NCI-H2227 treated with DMSO at 0.1 percent for 48 hours (cell line): ENCODE measurements at places on chromosomes 16 and 17.

DNA sequence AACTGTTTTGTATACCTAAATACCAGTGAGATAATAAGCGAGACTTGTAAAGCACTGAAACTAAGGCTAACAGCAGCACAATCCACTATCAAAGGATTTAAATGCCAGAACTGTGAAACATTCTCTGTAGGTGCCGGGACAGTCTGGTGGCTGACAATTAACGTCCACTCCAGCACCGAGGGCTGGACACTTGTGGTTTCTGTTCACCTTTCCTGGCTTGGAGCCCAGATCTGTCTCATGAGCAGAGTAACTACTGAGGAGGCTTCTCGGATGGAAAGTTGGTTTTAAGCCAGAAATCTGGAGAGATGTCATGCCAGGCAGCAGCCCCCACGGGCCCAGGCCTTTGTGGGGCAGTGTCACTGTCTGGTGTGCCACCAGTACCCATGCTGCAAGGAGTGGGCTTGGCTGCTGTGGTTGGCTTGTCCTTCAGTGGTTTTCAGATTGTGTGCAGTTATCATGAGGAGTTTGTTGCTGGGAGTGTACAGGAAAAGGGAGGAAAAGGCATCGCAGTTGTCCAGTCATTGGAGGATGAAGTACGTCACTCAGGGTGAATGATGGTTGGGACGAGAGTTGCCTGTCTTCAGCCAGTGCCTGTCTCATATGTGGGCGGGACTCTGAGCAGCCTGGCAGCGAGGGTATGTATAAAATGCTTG, 35.5 kb downstream of the UBN1 start:
- DNase-seq: peak; percentile 45

GRCh38 chr17:44053125-44053872, 13.2 kb downstream of the LSM12 start:
- no peak for DNase-seq

DNA sequence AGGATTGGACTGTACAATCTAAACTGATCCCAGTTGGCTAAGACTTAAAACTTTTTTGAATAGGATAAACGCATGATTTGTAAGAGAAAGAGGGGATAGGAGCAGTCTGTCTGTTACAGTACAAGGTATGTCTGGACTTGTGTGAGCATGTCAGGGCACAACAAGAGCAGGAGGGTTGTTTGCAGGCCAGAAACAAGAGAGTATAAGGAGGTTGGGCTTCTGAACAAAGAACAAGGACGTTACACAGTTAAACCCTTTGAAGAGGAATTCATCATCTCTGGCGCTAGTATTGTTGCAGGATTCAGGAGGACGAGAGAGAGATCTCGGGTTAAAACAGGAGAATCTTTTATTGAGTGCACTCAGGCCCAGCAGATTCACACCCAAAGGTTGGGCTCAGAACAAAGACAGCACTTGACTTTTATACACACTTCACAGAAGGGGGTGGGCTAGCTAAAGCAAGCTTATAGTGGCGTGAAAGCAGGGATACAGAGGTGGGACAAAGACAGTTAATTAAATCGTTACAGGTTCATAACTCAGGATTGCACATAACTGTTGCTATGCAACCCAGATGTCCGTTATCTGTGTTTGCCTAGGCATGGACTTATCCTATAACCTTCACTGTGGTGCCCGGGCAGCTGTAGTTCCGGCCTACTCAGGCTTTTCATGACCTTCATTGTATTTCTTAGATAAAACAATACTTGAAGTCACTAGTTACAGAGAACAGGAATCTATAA, 34.3 kb downstream of the SEC14L1 start:
- DNase-seq: peak; percentile 56

DNA sequence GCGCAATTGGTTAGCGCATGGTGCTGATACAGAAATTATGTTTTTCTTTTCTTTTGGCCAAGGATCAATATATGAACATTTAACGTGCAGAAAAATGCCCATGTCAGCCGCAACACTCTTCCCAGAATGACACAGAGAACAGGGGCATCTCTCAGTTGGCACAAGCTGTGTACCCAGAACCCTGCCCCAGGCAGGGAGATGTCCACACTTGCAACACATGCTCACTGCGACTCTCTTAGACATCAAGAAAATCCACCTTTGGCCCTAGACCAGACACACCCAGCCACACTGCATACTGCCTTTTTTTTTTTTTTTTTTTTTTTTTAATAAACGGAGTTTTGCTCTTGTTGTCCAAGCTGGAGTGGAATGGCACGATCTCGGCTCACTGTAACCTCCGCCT, 17.0 kb downstream of the PITPNA start:
- no peak for DNase-seq

GRCh38 chr16:81445966-81446906, 1.6 kb downstream of the CMIP start:
- DNase-seq: no peak

- no peak for DNase-seq
Measured at GRCh38 chr17:27532269-27533263, 76.3 kb downstream of the KSR1 start.

GRCh38 chr17:63911657-63912100, 621 bp upstream of the CSHL1 start:
- DNase-seq: peak; percentile 11

- DNase-seq: no peak
Measured at GRCh38 chr16:52709306-52709705, 162.4 kb upstream of the TOX3 start.

DNA sequence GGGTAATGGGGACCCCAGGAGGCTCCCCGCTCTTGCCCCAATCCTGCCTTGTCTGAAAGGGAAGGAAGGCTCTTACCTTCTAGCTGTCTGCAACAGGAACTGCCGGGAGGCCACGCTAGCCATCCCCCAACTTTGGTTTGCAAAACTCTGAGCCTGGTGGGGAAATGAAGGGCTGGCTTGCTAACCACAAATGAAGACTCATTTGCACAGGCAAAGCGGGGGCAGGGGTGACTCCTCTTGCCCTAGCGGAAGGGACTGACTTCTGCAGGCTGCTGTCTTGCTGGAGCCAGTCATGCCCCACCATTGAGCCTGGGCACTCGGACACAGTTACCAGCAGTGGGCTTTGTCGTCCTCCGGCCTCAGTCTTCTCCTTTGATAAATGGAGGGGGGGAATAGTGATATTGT, 52.6 kb downstream of the PLCG2 start:
- DNase-seq: no peak

DNA sequence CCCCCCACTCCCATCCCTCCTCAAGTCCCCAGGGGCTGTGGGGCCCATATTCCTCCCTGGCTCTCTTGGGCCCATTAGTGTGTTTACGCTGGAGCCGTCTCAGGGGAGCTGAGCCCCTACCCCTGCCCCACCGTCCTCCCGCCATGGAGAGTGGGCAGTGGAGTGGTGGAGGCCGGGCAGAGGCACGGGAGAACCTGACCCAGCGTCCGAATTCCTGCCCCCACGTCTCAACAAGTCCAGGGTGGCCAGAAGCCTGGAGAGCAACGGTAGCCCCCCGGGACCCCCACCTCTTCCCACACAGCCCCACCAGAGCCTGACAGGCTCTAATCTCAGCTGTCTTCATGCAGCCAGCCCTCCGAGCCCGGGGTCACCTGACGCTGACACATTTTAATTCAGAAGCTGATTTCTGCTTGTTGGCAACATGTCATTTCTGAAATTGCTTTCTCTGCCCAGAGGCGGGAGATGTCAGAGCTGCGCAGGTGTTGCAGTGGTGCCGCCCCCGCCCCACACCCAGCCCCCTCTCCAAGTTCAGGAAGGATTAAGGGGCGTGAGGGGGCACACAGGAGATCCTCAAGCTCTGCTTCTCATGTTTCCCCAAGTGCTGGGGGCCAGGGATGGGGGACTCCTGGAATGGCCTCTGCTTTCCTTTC, 32.6 kb downstream of the WNT9B start:
- peak; percentile 83 for DNase-seq

DNA sequence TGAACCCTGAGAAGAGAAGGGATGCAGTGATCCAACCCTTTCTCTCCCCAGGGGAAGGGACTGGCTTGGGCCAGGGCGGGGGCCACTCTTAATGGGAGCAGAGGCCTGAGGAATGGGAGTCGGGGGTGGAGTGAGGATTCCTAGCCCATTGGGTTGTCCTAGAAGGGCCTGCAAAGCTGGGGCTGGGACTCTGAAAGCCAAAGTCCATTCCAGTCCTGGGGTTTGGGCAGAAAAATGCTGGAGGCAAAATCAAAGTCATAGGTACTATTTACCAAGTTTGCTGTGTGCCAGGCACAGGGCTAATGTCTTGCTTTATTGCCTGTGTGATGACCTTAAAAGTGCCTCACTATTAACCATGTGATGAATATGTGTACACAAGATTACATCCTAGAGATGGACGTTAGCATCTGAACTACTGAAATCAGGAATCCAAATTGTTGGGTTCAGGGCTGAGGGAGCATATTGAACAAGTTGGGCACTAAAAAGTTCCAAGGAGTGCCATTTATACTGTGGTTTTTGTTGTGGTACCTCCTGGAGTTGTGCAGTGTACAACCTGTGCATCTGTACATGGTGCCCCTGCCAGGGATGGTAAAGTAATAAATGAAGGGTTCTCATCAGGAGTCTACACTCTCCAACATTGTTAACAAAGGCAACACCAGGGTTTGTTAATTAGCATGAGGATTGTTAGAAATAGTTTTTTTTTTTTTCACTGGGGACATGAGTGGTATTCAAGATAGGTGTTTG, 84.4 kb upstream of the NKD1 start:
- no peak for DNase-seq

DNA sequence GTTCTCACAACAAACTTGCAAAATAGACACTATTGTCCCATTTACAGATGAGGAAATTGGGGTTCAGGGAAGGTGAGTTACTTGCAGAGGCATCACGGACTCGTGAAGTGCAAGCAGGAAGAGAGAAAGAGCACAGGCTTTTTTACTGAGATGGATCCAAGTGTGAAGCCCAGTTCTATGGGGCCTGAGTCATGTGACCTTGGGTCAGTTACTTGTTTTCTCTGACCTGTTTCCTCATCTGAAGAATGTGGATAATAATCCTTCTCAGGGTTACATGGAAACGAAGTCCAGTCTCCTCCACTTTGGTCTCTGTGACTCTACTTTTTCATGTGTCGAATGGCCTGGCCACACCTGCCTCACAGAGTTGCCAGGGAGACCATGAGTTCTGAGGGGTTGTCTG, 134.4 kb downstream of the SPACA3 start:
- no peak for DNase-seq

DNA sequence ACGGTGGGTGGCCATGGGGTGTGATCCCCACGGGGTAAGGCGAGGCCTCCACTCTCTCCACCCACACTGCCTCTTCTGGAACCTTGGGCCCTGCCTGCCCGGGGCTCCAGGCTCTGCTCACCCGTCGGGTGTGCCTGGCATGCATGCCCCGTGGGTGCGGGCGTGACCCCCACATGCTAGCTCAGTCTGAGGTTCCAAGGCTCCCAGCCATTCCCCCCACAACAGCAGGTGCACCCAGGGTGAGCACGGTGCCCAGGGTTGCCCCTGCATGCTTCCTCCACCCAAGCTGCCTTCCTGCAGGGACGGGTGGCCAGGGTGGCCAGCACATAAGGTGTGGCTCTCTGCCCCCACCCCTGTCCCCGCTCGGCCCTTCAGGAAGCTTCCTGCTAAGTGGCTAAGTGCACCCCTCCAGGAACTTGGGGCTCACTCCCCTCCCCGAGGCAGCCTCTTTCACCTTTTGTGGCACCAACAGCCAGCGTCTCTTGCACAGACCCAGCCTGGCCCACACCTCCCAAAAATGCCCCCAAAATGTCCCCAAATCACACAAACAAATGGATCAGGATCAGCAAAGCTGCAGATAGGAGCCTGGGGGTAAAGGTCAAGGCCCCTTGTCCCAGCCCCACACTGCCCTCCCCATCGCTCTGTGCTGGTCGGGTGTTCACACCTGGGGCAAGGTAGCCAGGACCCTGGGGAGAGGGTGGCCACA, 21.4 kb upstream of the PVALEF start:
- no peak for DNase-seq

DNA sequence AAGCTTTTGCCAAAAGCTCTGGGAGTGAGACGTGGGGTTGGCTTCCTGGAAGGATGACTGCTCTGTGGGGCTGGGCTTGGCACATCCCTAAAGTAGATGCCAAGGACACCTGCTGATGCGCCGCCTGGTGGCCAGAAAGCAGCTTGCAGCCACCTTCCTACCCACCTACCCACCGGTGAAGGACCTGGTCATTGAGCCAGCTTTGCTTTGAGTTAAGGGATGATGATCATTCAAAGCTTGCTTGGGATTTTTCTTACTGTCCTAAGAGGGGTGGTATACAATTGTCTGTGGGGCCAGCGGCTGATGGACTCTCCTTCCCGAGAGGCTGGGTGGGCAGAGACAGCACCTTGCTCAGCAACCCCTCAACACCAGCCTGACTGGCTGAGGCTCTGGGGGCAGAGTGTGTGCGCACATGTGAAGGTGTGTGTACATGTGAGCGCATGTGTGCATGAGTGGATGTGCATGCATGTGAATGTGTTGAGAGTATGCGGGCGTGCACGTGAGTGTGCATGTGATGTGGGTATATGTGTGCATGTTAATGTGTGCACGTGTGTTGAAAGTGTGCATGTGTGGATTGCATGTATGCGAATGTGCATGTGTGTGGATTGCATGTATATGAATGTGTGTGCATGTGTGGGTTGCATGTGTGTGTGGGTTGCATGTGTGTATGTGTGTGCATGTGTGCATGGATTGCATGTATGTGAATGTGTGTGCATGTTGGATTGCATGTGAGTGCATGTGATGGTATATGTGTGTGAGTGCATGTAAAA, 18.6 kb downstream of the C1QTNF1 start:
- DNase-seq: no peak

- DNase-seq: no peak
Measured at GRCh38 chr17:63987221-63988126, 10.7 kb upstream of the PRR29 start.

GRCh38 chr17:77666881-77667395, 291.6 kb upstream of the TNRC6C start:
- no peak for DNase-seq

GRCh38 chr16:76409706-76410105, 132.5 kb downstream of the CNTNAP4 start:
- DNase-seq: no peak

DNA sequence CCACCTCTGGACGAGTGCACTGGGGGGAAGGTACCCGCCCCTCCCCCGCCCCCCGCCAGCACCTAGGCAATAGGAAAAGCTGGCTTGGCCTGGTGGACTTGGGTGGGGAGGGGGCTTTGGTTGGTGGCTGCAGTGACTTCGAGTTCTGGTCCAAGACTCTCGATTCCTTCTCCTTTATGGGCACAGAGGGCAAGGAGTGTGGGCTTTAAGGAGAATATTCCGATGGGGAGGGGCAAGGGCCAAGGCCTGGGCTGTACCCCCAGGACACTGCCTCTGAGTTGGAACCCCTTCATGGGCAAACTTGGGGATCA, 409 bp downstream of the ACSF2 start:
- DNase-seq: no peak

DNA sequence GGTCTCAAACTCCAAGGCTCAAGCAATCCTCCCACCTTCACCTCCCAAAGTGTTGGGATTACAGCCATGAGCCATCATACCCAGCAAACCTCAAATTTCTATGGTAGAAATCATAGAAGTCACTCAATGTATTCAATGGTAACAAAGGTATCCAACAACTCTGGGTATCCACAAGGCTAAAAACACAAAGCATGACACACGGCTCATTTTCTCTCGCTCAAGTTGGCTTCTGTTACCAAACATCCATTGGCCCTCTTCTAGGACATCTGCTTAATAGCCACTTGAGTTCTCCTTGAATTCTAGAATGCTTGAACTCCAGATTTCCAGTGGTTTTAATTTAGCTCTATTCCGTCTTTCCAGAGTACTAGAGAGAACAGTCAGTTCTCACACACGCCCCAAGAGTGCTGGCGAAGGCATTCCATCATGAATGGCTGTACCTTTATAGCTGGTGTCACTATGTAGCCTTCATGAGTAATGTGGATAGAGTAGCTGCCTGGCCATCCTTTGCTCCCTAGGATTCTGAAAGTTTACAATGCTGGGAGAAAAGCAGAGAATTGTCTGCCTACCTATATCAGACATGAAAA, 42.6 kb downstream of the SPAG9 start:
- no peak for DNase-seq

GRCh38 chr16:81945665-81946064, 65.6 kb downstream of the SDR42E1 start:
- no peak for DNase-seq
